ENCODE measurements at places on chromosomes 4 and X.

DNA sequence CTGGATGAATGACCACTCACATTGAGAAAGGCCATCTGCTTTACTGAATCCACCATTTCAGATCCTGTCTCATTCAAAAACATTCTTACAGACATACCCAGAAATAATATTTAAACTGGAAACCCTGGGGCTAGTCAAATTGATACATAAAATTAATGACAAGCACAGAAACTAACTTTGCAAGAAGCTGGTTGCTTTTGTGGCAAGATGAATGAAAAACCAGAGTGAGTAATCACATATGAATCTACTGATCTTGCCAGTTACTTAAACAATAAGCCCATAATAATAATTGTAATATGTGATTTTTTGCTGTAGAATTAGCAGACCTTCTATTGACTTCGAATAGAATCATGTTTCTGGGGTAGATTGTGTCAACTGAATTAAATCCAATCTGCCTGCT, 235.1 kb downstream of the PPARGC1A start:
- no peak for DNase-seq

- DNase-seq = no peak
Observed at GRCh38 chr4:123640271-123640670, 243.7 kb downstream of the SPRY1 start.

DNA sequence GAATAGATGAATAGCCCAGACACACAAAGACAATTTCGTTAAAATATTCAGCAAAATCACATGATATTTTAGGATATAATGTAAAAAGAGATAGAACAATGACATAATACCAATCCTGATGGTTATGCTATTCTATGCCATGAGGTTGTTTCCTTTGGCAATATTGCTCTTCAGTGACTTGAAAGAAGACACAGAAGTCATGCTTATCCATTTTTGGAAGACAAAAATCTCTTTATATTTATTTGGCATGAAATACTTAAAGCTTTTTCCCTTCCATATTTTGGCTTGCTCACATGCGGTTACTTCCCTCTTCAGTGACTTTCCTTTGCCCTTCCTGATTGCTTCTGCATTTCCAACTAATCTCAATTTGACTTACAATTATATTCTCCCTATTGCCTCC, 314.8 kb downstream of the IQCM start:
- no peak for DNase-seq

DNA sequence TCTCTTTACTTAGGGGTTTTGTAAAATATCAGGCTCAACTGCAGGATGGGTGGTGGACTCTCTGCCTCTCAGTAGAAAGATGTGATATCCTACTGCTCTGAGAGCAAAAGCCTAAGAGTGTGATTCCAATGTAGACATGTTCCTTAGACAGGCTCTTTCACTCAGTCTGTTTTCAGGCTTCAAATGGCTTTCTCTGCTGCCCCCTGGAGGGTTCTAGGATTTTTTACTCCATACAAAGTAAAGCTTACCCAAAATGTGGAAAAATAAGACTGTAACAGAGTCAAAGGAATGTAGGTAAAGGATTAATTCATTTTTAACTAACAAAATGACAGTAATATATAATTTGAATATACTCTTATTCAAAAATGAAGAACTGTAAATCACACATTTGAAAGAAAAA, 32.1 kb downstream of the ZGRF1 start:
- peak; percentile 4 for DNase-seq

GRCh38 chr4:112282860-112283667, 2.6 kb downstream of the TIFA start:
- no peak for DNase-seq

- peak; percentile 48 for DNase-seq
Observed at GRCh38 chr4:140019619-140020347, 134.2 kb downstream of the MAML3 start.

DNA sequence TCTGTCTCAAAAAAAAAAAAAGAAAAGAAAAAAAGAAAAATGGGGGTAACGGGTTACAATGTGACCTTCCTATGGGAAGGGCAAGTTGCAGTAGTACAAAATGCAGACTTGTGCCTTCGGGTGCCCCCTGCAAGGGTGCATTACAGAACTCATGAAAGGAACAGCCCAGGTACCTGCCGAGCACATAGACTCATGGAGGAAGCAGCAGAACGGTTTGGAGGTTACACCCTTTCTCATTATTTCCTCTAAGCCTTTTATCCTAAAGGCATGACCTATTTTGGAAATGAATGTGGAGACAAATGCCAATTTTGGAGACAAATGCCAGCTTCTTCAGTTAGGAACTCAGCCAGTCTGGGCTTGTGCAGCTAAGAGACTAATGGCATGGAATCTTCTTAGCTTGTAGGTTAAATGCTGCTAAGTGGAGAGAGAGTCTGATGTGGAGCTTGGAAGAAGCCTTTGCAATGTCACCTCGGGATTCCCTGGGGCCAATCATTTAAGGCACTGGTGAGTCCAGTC, 44.1 kb upstream of the PRKX start:
- DNase-seq = no peak

DNA sequence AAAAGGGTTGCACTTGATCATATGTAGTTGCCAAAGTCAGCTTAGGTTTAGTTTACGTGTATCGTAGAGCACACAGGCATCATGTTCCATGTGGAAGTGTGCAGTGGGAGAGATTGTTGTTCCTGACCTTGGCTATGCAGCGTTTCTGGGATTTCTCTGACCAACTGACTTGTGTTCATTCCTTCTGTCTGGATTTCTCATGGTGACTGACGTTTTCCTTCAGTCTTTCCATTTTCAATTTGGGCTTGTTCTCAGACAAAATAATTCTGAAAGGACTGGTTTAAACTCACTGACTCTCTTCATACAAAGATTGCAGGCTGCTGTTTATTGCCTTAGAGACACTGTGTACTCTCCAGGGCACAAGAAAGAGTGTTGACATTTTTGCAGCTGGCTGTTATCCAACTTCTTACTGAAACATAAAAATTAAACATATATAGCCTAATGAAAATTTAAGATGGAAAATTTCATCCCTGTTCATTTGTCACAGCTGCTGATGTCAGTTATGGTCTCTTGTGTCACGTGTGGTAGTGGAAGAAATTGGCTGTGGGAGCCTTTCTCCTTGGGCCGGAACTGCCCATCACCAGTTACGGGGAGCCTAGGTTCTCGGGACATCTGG, 95.4 kb downstream of the TNIP2 start:
- no peak for DNase-seq

- no peak for DNase-seq
Observed at GRCh38 chr4:84164201-84164600, 334.9 kb downstream of the NKX6-1 start.

DNA sequence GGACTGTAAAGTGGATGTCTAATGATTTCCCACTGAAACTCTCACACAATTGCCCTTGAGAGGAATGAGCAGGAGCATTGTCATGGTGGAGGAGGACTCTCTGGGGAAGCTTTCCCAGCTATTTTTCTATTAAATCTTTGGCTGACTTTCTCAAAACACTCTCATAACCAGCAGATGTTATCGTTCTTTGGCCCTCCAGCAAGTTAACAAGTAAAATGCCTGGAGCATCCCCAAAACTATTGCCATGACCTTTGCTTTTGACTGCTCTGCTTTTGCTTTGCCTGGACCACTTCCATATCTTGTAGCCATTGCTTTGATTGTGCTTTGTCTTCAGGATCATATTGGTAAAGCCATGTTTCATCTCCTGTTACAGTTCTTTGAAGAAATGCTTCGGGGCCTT, 120.2 kb upstream of the PDE5A start:
- DNase-seq = no peak
